Regular cardiac myocyte (primary cell): ENCODE measurements at places on chromosomes 12 and 14. TPM values are rescaled to one million over a fixed set of nuclear protein-coding genes. Genes with fewer than 3 reads are reported as not detected.

BCAT1 gene
- total RNA-seq, result 185 and 186 TPM in 2 replicates

TMEM30B gene
- total RNA-seq, result under 0.01 and 0.56 TPM in 2 replicates

PMEL gene
- total RNA-seq, result 1.1 and 1.7 TPM in 2 replicates

TBX5 gene
- total RNA-seq, result under 0.01 and 0.85 TPM in 2 replicates

DHRS2 gene
- total RNA-seq, result under 0.01 and 0.19 TPM in 2 replicates

TAMALIN gene
- 2.7 and 9.0 TPM in 2 replicates for total RNA-seq

LRRK2 gene
- total RNA-seq, result 1.7 and 5.9 TPM in 2 replicates

TCL1B gene
- not detected in 2 replicates for total RNA-seq

ASCL1 gene
- total RNA-seq, result not detected in 2 replicates

TAS2R14 gene
- total RNA-seq, result 1.5 and 3.7 TPM in 2 replicates

C12orf76 gene
- total RNA-seq, result 7.7 and 26.2 TPM in 2 replicates

PLEKHG7 gene
- total RNA-seq, result not detected in 2 replicates

PMCH gene
- total RNA-seq, result 0.19 TPM in 1 of 2 replicates, not detected in the other

TUBA1C gene
- 261 and 1,440 TPM in 2 replicates for total RNA-seq

GPR137C gene
- 0.56 and 0.58 TPM in 2 replicates for total RNA-seq

CS gene
- 62.9 and 99.7 TPM in 2 replicates for total RNA-seq

PLD4 gene
- under 0.01 TPM in 1 of 2 replicates, not detected in the other for total RNA-seq

SYNDIG1L gene
- under 0.01 TPM in 1 of 2 replicates, not detected in the other for total RNA-seq

RPL10L gene
- not detected in 2 replicates for total RNA-seq

NGB gene
- not detected in 2 replicates for total RNA-seq

PRB2 gene
- total RNA-seq, result not detected in 2 replicates

RDH12 gene
- under 0.01 TPM in 1 of 2 replicates, not detected in the other for total RNA-seq

AREL1 gene
- 21.7 and 32.8 TPM in 2 replicates for total RNA-seq

CYP46A1 gene
- total RNA-seq, result 0.38 and 0.56 TPM in 2 replicates

STAC3 gene
- total RNA-seq, result 0.19 and 1.1 TPM in 2 replicates

KLHDC1 gene
- 1.9 and 5.6 TPM in 2 replicates for total RNA-seq

RFX4 gene
- total RNA-seq, result not detected in 2 replicates

CLEC4D gene
- not detected in 2 replicates for total RNA-seq

KLHL33 gene
- total RNA-seq, result under 0.01 and 0.28 TPM in 2 replicates

HOXC4 gene
- 0.19 TPM in 1 of 2 replicates, not detected in the other for total RNA-seq

AJUBA gene
- 47.0 and 53.0 TPM in 2 replicates for total RNA-seq

DERA gene
- total RNA-seq, result 44.5 and 65.6 TPM in 2 replicates

CLEC2A gene
- total RNA-seq, result not detected in 2 replicates

CIT gene
- 3.9 and 16.7 TPM in 2 replicates for total RNA-seq

SLC5A8 gene
- total RNA-seq, result under 0.01 TPM in 1 of 2 replicates, not detected in the other

C14orf132 gene
- 1.9 and 20.9 TPM in 2 replicates for total RNA-seq

MORN3 gene
- total RNA-seq, result 0.56 and 0.58 TPM in 2 replicates

POTEM gene
- total RNA-seq, result not detected in 2 replicates

LRFN5 gene
- 0.19 and 0.28 TPM in 2 replicates for total RNA-seq

CDKL1 gene
- total RNA-seq, result 2.9 and 5.4 TPM in 2 replicates

FOXG1 gene
- under 0.01 TPM in 1 of 2 replicates, not detected in the other for total RNA-seq

RHOJ gene
- 2.8 and 13.6 TPM in 2 replicates for total RNA-seq

OSBPL8 gene
- 77.1 and 117 TPM in 2 replicates for total RNA-seq

SMIM41 gene
- total RNA-seq, result 0.19 TPM in 1 of 2 replicates, not detected in the other

CLEC4C gene
- total RNA-seq, result not detected in 2 replicates

GLIPR1L1 gene
- total RNA-seq, result not detected in 2 replicates

RBP5 gene
- 0.19 TPM in 1 of 2 replicates, not detected in the other for total RNA-seq
